Airway epithelial cell (primary cell): ENCODE measurements at places on chromosomes 13 and 19. TPM values are rescaled to one million over a fixed set of nuclear protein-coding genes. Genes with fewer than 3 reads are reported as not detected.

Gene GPC6
- total RNA-seq, result 4.1 TPM in 2 replicates

Gene TMC4
- 12.6 and 12.8 TPM in 2 replicates for total RNA-seq

Gene ZNF284
- 1.6 and 1.7 TPM in 2 replicates for total RNA-seq

Gene MYO16
- total RNA-seq, result 0.21 and 0.33 TPM in 2 replicates

Gene YJEFN3
- 0.28 TPM in 2 replicates for total RNA-seq

Gene CASP14
- 0.07 TPM in 1 of 2 replicates, not detected in the other for total RNA-seq

Gene NLRP4
- not detected in 2 replicates for total RNA-seq

Gene IZUMO2
- total RNA-seq, result not detected in 2 replicates

Gene OR7C1
- 0.09 TPM in 1 of 2 replicates, not detected in the other for total RNA-seq
